ENCODE measurements at places on chromosomes 12 and 14.

DNA sequence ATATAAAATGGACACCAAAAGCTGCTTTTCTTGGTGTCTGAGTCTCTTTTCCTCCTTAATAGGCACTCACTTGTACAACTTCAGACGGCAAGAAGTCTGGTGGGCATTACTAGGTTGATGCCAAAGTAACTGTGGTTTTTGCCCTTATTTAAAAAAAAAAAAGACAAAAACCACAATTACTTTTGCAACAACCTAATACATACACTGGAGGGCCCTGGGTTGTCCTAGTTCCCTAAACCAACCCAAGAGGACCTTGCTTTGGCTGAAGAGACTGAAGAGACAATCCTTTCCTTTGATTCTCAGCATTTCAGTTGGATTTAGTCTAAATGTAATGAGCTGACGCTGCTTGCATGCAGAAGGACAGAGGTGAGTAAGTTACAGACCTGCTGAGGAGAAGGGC is 16.2 kb upstream of the PLEKHG3 start:
- DNase-seq = no peak

DNA sequence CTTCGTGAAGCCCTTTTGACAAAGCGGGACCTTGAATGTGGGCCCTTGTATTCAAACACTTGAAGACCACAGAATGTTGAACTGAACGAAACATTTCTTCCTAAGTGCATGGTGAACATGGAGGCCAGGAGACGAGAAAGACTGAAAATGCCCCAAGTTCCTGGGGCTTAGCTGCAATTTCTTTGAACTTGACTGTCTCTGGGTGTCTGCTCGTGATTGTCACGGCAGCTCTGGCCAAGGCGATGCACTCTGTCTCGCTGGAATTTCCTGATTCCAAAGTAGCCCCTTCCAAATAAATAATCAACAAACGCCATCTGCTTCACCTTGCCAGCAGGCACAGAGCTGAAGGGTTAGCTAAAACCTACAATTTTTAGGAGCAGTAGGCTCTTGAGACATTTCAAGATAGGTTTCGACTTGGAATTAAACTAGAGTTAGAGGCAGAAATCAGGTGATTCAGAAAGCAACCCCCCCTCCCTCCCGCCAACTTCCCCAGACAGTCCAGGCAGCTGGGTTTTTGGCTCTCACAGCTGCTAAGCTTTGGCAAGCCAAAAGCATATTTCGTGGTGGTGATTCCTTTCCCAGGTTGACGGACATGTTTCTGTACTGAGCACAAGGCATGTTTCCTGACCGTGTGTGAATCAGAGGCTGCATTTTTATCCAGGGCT is 13.5 kb upstream of the IRF2BPL start:
- DNase-seq = no peak

DNA sequence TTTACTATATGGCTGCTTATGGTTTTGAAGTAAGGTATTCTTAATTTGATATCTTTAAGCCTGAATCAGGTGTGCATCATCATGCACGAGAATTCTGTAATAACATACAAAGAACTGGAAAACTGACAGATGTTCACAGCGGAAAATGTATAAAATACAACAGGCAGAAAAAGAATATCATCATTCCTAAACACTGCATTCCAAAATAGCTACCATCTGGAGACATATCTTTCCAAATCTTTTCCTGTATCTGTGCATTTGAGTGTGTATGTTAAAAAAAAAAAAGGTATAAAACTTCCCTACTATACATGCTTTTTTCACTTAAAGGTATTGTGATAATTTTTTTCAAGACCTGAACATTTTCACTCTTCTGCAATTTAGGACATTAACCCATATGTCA is 13.7 kb downstream of the PTPRO start:
- DNase-seq = no peak

GRCh38 chr12:46103559-46104383 is 113.4 kb upstream of the SCAF11 start:
- DNase-seq = no peak

- DNase-seq = no peak
Observed at GRCh38 chr12:124786061-124786964, 77.4 kb downstream of the SCARB1 start.

DNA sequence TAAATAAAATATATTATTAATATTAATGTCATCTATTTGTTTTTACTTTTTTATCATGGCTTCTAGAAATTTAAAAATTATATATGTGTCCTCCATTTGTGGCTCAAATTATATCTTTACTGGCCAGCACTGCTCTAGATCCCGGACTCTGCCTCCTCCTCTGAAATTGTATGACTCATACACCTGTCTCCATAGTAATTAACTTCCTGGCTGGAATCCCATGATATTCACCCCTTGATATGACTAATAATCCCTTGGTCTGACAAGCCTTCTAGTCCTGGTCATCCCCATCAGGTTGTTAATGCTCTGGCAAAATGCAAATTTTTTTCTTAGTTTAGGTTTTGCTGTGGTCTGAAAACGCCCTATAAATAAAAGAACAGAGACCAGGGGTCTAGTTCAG is 116.2 kb downstream of the BMP4 start:
- DNase-seq = peak; percentile 49

DNA sequence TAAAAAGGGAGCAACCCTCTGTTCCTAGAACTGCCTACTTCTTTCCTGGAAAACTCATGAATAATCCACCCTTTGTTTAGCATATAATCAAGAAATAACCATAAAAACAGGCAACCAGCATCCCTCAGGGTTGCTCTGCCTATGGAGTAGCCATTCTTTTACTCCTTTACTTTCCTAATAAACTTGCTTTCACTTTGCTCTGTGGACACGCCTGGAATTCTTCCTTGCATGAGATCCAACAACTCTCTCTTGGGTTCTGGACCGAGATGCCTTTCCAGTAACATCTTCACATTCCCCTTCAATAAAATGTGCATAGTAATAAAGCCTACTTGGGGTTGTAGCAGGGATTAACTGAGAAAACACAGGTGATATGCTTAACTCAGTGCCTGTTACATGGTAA is 286.4 kb upstream of the AMIGO2 start:
- no peak for DNase-seq

- no peak for DNase-seq
Observed at GRCh38 chr14:50402965-50403364, 6.3 kb upstream of the CDKL1 start.

DNA sequence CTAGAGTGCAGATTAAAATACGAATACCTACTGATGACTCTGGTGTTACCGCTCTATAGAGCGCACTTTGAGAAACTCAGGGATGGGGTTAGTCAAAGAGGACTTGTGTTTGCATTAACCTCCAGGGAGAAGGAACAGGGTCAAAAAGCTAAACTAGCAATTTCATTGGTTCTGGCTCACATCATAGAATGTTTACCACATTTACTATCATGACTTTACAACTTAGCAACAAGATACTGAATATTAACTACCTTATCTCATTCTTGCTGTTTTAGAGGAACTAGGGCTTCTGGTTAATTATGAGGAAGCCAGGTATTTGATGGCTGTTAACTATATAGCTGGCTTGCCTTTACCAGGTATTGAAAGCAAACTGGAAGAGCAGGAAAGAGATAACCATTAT is 12.8 kb downstream of the LGALS3 start:
- no peak for DNase-seq

DNA sequence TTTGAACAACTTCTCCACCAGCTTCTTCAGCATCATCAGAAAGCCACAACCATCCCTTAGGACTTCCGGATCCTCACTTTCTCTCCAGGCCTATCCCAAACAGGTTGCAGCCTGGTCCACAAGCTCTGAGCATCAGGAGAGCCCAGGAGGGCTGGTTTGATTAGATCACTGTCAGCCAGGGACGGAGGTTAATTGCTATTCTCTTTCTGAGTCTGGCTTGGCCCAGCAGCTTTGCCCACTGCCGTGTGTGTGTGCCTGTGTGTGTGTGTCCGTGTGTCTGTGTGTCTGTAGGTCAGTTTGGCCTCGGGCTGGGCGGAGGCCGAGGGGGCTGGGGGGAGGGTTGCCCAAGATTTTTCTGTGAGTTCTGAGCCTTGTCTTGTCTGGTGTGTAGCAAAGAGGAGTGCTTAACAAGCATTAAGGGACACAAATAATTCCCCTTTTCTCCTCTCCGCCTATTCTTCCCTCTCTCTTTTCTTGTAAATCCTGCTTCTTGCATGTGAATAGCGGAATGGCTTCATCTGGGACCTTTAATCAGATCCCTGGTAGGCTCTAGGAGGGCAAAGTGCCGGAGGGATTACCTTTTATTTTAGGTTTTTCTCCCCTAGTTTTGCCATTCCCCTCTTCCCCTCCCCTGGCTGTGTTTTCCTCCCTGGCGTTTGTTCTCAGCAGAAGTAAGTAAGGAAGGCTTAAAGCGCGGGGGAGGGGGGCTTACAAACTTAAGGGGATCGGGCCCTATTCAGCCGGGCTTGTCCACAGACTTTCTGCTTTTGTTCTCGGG is 138.2 kb upstream of the LHX5 start:
- DNase-seq = no peak

DNA sequence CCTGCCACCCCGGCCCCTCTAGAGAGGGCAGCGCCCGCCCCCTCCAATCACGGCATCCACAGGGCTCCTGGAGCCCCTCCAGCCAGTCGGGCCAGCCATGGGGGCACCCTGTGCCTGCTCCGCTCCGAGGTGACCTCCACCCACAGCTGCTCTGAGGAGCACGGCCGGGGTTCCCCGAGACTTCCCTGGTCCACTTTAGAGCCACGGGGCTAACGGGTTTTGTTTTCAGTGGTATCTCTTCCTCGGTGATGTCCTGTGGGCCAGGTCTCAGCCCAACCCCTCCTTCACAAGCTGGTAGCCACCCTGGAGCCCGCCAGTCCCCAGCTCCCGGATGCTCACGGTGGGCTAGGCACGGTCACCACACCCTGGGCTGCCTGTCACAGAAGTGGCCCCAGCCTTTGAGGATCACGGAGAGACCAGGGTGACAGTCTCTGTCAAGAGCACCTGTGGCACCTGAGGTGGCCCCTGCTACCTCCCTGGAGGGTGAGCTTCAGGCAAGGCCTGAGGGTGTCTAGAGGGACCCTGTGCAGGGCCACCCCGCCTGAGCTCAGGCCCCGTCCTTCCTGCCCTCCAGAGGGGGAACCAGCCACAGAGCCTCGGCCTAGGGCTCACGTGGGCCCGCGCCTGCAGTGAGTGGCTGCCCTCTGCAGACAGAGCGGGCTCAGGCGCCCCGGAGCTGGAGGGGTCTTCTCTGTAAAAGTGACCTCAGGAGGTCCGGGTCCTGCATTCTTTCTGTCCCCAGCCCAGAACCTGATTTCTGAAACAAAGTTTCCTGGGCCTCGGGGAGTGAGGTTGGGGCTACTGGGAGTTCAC is 146.0 kb upstream of the C14orf180 start:
- DNase-seq = no peak

DNA sequence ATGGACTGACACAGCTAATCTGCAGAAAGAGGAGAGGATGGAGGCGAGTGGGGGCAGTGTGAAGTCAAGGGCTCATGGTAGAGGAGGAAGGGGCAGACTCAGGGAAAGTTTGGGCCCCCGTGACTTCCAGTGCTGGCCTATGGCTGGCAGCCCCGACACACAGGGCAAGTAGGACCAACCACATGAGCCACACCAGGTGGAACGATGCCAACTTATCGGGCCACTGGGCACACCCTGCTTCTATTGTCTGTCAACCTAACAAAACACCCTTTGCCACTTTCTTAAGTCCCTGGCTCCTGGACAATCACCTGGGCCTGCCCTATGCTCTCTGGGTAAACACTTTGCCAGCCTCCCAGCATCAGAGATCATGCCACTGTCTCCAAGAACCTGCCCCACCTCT is 65.2 kb upstream of the PSMC1 start:
- DNase-seq = no peak

DNA sequence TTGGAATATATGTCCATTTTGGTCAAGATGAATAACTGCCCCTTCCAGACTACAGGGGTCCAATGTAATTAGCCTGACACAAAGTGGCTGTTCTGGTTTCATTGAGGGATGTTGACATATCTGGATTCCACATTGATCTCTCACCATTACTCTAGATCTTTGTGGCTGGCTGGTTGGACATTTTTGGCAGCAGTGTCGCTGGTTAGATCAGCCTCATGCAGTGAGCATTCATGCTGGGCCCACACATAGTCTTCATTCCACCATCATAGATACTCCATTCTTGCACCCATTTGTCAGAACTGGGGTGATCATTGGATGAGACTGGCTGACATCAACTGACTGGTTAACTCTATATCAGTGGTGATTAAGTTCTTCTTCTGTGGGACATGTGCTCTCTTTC is 74.4 kb downstream of the MGST1 start:
- no peak for DNase-seq

DNA sequence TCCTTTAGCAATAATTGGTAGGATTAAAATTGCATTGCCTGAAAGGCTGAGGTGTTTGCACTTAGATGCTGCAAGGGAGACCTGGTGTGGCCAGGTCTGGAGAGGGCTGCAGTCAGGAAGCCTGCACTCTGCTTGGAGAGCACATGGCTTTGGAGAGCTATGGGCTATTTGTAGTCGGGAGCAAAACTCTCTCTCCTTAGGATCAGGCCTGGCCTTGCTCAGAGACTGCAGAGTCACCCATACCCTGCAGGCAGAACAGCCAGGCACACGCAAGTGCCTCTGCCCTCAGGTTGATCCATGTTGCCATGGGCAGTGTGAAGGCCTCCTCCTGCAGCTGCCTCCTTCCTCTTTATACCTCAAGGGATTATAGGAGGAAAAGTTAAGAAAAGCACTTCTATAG is 26.8 kb downstream of the CKB start:
- DNase-seq = no peak

DNA sequence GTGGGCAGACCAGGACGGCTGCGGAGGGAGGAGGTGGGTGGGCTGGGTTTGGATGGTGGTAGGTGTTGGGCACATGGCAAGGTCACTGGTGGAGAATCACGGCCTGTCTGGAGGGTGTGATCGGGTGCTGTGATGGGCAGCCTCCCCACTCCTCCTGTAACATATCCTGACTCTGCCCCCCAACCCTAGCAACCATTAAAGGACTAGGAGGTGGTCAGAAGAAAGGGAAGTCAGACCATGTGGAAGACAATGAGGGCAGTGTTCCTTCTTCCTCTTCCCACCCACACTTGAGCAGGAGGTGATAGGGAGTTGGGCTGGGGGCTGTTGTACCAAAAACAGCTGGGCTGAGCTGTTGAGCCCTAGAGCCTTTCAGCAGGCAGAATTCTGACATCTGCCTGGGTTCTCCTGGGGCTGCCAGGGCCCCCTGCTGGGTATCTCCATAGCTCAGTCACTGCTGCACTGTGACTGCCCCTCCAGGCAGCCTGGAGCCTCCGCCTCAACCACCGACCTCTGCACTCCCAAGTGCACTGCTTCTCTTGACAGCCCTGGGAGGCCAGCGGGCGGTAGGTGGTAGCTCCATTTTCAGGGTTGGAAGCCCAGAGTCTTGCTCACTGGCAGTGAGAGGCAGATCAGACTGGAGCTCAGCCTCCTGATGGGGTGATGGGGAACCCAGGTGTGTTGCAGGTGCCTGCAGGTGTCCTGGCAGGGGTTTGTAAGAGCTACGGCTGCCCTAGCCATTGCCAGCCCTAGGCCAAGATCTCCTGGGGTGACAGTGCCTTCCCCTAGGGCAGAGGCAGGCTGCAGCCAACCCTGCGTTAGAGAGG is 15.4 kb downstream of the VASH1 start:
- DNase-seq = no peak
